ENCODE measurements at places on chromosomes 5 and 9.

- peak; percentile 91 for DNase-seq
These were observed 44.6 kb upstream of the LPCAT1 start for GRCh38 chr5:1568201-1568979.

- peak; percentile 54 for DNase-seq
These were observed 55.9 kb downstream of the NSUN2 start for GRCh38 chr5:6576861-6577501.

DNA sequence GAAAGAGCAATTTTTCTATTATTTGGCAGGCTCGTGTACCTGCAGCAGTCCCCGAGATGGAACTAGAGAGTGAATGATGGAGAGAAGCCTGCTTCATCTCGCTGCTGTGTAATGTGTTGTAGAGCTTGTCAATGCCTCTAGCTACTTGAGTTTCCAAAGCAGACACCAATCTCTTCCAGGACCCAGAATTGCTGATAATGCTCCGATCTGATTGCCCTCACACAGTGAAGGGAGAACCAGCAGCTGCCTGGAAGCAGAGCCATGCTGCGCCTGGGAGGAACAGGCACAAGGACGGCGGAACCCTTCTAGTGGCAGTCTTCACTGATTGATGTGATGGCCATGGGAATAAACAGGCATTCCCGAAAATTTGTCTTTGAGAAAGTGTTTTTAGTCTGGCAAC lies 288.0 kb downstream of the ICE1 start:
- no peak for DNase-seq

- DNase-seq, result peak; percentile 21
These were observed 157.0 kb downstream of the GABBR2 start for GRCh38 chr9:98551511-98552286.

- no peak for DNase-seq
These were observed 2.6 kb upstream of the CPEB4 start for GRCh38 chr5:173885475-173886010.

- no peak for DNase-seq
These were observed 123.7 kb downstream of the WDR41 start for GRCh38 chr5:77368367-77368766.

- no peak for DNase-seq
These were observed 977 bp downstream of the MGAT4B start for GRCh38 chr5:179805529-179806249.

GRCh38 chr5:160260881-160261815 lies 31.8 kb downstream of the FABP6 start:
- no peak for DNase-seq

- no peak for DNase-seq
These were observed 80.1 kb downstream of the MACROH2A1 start for GRCh38 chr5:135318924-135319323.

DNA sequence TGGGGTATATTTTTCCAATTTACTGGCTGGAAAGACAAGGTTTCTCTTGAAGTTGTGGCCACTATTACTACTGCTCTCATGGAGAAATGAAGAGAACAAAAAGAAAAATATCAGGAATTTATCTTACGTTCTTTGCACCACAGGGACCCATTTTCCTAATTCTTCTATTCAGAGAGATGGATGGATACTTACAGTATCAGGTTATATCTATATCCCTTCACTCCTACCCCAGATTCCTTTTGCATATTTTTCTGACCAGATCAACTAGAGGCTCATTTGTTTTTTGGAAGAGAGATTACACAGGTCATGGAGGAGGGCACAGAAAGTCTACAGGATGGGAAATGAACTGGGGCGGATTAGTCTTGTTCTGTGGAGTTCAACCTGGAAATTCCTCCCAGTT lies 277.2 kb upstream of the VLDLR start:
- DNase-seq, result no peak

GRCh38 chr9:108048406-108049025 lies 558.9 kb upstream of the KLF4 start:
- DNase-seq, result no peak

- no peak for DNase-seq
These were observed 581.8 kb upstream of the WWC1 start for GRCh38 chr5:167709625-167710024.
